ENCODE measurements at places on chromosomes 3 and 15. TPM values are rescaled to one million over a fixed set of nuclear protein-coding genes. Genes with fewer than 3 reads are reported as not detected.

NR2E3 gene
- not detected for total RNA-seq

C2CD4A gene
- not detected for total RNA-seq

WDR49 gene
- 0.40 TPM for total RNA-seq

TERC gene
- total RNA-seq = 4.6 TPM

LDHAL6B gene
- not detected for total RNA-seq

PLA2G4B gene
- 10.5 TPM for total RNA-seq

ABHD17C gene
- 4.0 TPM for total RNA-seq

FBXO22 gene
- total RNA-seq = 33.2 TPM

PAK2 gene
- 88.6 TPM for total RNA-seq

CADM2 gene
- total RNA-seq = not detected

ABTB1 gene
- total RNA-seq = 24.3 TPM

FES gene
- 10.7 TPM for total RNA-seq

PLXND1 gene
- 1.2 TPM for total RNA-seq

SLC24A5 gene
- total RNA-seq = not detected

BMF gene
- total RNA-seq = 8.6 TPM

SLC22A14 gene
- total RNA-seq = not detected

EAF1 gene
- total RNA-seq = 32.5 TPM

CIDEC gene
- not detected for total RNA-seq

TKT gene
- total RNA-seq = 228 TPM

TEX9 gene
- 1.1 TPM for total RNA-seq

DLEC1 gene
- total RNA-seq = 2.3 TPM
